ENCODE measurements at places on chromosomes 7 and 10. TPM values are rescaled to one million over a fixed set of nuclear protein-coding genes. Genes with fewer than 3 reads are reported as not detected.

ENO4 gene
- total RNA-seq, result 0.35 TPM

SVOPL gene
- 2.3 TPM for total RNA-seq

DNA sequence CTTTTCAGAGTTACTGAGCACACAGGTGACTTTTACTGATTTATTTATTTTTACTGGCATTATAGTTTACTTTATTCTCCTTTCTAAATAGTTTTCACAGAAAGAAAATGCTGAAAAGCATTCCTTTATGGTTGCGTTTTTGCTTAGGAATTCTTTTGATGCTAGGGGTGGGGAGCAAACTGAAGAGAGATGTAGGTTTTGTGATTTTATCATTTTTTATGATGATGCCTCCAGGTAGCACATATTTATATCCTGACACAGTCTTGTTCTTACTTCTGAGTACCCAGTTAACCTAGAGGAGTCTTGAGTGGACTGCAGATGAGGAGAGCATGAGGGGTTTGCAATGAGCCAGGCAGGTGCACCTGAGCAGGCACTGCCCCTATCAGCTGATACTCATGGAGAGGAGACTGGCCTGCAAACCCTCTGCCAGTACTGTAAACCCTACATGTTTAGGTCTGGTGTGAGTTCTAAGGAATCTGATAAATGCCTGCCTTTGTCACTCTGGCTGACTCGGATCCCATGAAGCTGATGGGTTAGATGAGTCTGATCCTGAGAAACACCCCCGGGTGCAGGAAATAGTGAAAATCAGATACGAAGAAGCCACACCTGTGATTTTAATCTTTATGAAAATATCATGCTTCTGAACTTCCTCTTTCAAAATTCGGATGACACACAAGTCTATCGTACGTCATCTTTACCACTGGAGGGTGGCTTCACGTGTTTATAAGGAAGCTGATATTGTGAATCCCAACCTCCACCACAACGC lies 302.9 kb downstream of the WDR37 start:
- DNase-seq, result no peak

GRCh38 chr10:3324612-3325038 lies 152.0 kb upstream of the PITRM1 start:
- DNase-seq, result no peak

- no peak for DNase-seq
Observed at GRCh38 chr7:20595971-20596370, 19.5 kb upstream of the ABCB5 start.
